ENCODE measurements at places on chromosomes 11 and 22. TPM values are rescaled to one million over a fixed set of nuclear protein-coding genes. Genes with fewer than 3 reads are reported as not detected.

- DNase-seq = no peak
These were observed 3.3 kb upstream of the EPS8L2 start for GRCh38 chr11:702462-703461.

DNA sequence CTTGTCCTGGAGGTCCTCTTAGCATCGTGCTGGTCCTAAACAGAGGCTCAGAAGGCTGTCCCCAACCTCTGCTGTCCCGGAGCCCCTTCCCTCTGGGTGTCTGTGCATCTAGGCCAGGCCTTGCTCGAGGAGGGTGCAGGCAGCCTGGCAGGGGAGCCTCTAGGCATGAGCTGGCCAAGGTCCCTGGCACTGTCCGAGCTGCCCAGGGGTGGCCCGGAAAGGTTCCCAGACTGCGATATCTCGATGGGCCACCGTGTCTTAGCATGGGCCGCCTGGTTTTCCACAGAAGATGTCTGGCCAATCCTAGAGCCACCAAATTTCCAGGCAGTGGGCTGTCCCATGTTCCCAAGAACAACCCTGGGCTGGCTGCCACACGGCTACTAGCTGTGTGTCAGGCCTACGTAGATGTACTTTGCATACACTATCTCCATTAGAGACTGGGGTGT lies 24.6 kb upstream of the SMIM38 start:
- DNase-seq = no peak

DNA sequence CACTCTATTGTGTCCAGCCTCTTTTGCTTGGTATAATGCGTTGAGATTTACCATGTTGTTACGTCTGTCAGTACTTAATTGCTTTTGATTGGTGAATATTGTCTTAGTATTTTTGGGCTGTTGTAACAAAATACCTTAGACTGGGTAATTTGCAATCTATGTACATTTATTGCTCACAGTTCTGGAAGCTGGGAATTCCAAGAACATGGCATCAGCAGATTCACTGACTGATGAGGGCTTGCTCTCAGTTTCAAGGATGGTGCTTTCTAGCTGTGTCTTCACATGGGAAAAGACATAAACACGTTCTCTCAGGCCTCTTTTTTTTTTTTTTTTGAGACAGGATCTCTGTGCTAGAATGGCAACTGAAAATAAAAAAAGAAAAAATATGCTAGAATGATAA lies 46.7 kb upstream of the INCENP start:
- no peak for DNase-seq

GRCh38 chr11:36121054-36121453 lies 168.2 kb downstream of the COMMD9 start:
- no peak for DNase-seq

DNA sequence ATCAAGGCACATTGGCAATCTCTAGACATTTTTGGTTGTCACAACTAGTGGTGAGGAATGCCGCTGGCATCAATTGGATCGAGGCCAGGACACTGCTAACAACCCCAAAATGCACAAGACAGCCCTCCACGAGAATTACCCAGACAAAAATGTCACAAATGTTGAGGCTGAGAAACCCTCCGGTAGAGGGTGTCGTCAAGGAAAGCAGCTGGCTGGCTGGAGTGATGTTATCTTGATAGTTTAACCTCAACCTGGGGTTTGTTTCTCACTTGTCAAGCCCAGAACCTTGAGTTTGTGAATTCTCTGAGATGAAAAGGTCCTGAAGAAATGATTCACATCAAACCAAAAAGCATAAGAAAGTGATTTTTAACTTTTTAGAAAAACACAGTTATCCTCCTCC lies 21.1 kb upstream of the TMPRSS13 start:
- DNase-seq = peak; percentile 66

- no peak for DNase-seq
These were observed 125.2 kb upstream of the SYT13 start for GRCh38 chr11:45411228-45411946.

DNA sequence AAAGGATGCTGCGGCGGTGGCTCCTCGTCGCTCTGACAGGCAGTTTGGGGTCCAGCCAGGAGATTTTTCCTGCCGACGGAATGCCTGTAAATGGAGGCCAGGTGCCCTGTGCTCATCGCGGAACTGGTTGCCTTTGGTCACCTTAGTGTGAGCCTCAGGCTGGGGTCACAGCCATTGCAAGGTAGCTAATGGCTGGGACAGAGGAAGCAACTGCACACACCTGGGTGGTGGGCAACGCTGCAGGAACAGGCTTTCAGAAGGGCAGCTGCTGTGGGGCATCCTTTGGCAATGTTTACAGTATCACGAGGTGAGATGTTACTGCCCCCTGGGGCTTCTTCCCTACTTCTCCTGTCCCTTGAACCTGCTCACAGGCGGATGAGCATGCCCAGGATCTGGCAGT lies 205.5 kb downstream of the GRIK4 start:
- DNase-seq = no peak

GRCh38 chr11:104764710-104765045 lies 133.6 kb downstream of the CASP12 start:
- DNase-seq = no peak

HIC2 gene
- total RNA-seq = 117 TPM

P2RX6 gene
- 2.7 TPM for total RNA-seq

KCNK7 gene
- not detected for total RNA-seq

MUC5B gene
- total RNA-seq = 1.2 TPM
